Thyroid gland (tissue), 4 donors: ENCODE measurements at places on chromosomes 7 and 10.

GRCh38 chr7:16810112-16810511 is 5.3 kb upstream of the AGR2 start:
- no peaks in the 10 kb centered on the region for H3K36me3 ChIP-seq
- no peak for DNase-seq
- no peak overlapping the region for H3K4me3 ChIP-seq
- no peaks in the 10 kb centered on the region for H3K4me1 ChIP-seq

DNA sequence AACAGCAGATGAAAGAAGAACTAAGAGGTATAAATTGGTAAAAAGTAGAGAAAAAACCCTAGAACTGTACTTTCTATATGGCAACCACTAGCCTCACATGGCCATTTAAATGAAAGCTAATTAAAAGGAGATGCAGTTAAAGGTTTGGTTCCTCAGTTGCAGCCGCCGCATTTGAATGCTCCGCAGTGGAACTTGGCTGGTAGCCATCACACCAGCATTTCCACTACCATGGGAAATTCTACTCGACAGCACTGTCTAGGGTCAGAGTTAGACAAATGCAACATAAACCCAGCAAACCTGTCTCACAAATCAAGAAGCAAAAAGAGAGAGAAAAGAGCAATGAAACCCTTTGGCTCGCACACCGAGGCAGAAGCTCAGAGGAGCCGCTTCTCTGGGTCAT is 29.7 kb downstream of the VIPR2 start:
- no peak overlapping the region for H3K27ac ChIP-seq
- H3K27me3 ChIP-seq = peaks cover 3% of the 10 kb centered on the region
- H3K36me3 ChIP-seq = no peaks in the 10 kb centered on the region
- DNase-seq = peak; percentile 17

- DNase-seq = no peak
- H3K27me3 ChIP-seq = no peaks in the 10 kb centered on the region
- H3K4me1 ChIP-seq = no peaks in the 10 kb centered on the region
- no peak overlapping the region for H3K27ac ChIP-seq
Measured at GRCh38 chr7:155351120-155351870, 53.6 kb downstream of the INSIG1 start.

GRCh38 chr10:58164517-58164916 is 103.2 kb downstream of the IPMK start:
- no peaks in the 10 kb centered on the region for H3K36me3 ChIP-seq
- no peak for DNase-seq
- no peak overlapping the region for H3K4me3 ChIP-seq
- no peaks in the 10 kb centered on the region for H3K4me1 ChIP-seq
- no peak overlapping the region for H3K27ac ChIP-seq
